Aorta (tissue), 5 donors: ENCODE measurements at places on chromosomes 5 and 9. TPM values are rescaled to one million over a fixed set of nuclear protein-coding genes. Genes with fewer than 3 reads are reported as not detected.

DNA sequence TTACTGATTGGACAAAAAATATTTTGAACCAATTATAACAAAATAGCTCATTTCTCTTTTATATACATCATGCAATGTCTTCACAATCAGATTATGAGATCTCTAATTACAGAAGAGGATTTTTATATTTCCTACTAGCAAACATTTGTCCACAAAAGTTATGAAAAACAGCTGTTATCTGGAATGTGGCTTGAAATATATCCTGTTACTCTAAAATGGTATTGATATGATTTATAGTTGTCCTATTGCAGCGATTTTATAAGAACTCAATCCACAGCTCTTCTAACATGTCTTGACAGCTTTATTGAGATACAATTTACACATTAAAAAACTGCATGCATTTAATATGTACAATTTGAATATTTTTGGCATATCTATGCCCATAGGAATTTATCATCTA is 779.9 kb upstream of the ACO1 start:
- no peak for DNase-seq

GRCh38 chr5:32172923-32173266 is 1.2 kb downstream of the GOLPH3 start:
- DNase-seq = no peak

DNA sequence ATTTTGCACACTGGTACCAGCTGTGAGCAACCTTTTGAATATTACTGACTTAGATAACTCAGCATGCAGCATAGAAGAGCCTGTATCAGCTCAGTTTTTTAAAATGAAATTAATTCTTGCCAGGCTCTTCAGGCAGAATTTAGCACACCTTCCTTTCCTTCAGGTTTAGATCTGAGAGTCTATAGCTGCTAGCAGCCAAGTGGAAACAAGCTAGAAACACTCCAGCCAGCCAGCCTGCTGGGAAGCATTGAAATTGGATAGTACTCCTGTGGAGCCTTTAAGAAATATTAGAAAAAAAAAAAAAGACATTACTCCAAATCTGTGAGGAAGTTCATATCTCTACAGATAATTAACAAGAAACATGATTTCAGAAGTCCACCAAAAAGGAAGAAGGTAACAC is 812.2 kb downstream of the DTWD2 start:
- no peak for DNase-seq

The TRIP13 gene
- total RNA-seq = 1.3 TPM

The SARDH gene
- 0.84 TPM for total RNA-seq
